Memory B cell (primary cell): ENCODE measurements at places on chromosomes 4 and X.

DNA sequence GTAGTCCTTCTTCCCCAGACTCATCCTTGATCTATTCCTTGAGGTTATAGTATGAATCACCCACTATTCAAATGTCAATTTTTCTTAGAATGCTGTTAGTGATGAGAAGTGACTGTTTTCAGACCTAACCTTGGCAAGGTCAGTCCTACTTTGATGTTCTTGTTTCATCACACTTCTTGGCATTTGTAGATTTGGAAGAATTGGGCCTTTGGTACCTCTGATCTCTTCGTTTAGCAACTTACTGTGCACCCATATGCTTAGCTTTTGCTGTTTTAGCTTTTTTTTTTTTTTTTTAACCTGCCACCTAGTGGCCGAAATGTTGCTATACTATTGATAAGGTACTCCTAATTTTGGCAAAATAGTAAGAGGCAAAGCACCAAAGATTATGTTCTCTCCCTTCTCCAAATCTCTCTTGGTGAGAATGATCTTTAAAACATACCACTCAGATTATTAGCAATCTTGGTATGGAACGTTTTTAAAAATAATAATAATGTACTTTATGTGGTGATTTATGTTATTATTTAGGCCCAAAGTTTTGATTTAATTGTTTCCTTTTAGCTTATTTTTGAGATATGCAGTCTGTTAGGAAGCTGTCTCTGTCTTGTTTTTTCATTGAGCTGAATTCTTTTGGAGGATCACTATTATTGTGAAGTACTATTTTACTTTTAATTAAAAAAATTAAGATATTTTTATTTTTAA, 16.6 kb downstream of the DCK start:
- peak overlapping the region; percentile 80 for H3K27ac ChIP-seq
- peak overlapping the region; percentile 39 for H3K4me3 ChIP-seq
- DNase-seq = peak; percentile 48
- H3K4me1 ChIP-seq = peaks cover 33% of the 10 kb centered on the region
- no peaks in the 10 kb centered on the region for H3K27me3 ChIP-seq
- peaks cover 20% of the 10 kb centered on the region for H3K36me3 ChIP-seq

DNA sequence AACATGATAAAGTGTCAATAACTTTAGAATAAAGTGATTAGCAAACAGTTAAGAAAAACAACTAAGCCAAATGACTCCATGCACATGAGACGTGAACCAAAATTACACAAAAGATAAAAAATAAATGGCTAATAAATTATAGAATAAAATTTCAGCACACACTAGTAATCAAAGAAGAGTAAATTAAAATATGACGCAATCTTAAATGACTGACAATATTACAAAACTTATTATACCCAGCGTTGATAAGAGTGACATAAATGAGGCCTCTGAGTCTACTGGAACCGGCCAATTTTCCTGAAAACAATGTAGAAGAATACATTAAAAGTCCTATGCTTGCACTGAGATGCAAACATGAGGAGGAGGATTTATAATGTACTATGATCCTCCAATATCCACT, 187.4 kb downstream of the DHX15 start:
- H3K4me3 ChIP-seq = no peak overlapping the region
- DNase-seq = no peak
- H3K36me3 ChIP-seq = no peaks in the 10 kb centered on the region
- no peak overlapping the region for H3K27ac ChIP-seq
- no peaks in the 10 kb centered on the region for H3K4me1 ChIP-seq

DNA sequence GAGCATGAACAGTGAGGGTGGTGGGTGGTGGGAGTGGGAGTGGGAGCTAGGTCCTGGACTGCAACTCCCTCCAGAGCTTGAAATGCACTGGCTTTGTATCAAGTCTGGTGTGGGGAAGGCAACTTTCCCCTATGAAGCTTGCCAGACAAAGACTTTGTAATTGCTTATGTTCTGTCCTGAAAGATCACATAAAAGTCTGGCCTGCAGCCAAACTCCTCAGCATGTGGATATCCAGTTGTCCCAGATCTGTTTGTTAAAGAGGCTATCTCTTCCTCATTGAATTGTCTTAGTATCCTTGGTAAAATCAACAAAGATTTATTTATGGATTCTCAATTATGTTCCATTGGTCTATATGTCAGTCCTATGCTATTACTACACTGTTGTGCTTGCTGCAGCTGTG, 607.9 kb downstream of the GLUD2 start:
- H3K36me3 ChIP-seq = no peaks in the 10 kb centered on the region
- no peak for DNase-seq
- no peaks in the 10 kb centered on the region for H3K27me3 ChIP-seq

DNA sequence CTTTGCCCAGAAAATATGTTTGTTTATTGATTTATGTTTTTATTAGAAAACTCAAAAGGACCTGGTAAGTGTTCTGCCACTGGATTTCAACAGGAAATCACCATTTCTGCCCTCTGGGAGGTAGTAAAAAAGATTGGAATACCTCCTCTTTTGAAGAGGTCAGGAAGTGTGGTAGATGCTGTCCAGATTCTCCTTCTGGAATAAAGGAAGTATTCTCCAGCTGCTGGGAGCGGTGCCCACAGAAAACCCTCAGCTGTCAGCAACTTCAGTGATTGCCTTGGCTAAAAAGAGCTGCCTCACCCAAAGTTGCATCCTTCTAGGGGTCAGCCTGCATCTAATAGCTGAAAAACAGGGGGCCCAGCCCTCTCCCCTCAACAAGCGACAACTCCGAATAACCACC, 13.8 kb upstream of the ZNF674 start:
- no peak overlapping the region for H3K4me3 ChIP-seq
- H3K27me3 ChIP-seq = peaks cover 7% of the 10 kb centered on the region
- H3K4me1 ChIP-seq = peaks cover 17% of the 10 kb centered on the region
- peaks cover 2% of the 10 kb centered on the region for H3K36me3 ChIP-seq

GRCh38 chr4:93373893-93374860, 454.4 kb upstream of the ATOH1 start:
- H3K27ac ChIP-seq = no peak overlapping the region
- H3K4me3 ChIP-seq = no peak overlapping the region
- no peaks in the 10 kb centered on the region for H3K4me1 ChIP-seq
- no peaks in the 10 kb centered on the region for H3K36me3 ChIP-seq
- H3K27me3 ChIP-seq = no peaks in the 10 kb centered on the region

GRCh38 chrX:69493193-69493592, 10.9 kb upstream of the NALF2 start:
- no peak for DNase-seq
- H3K4me1 ChIP-seq = no peaks in the 10 kb centered on the region
- H3K27ac ChIP-seq = no peak overlapping the region
- H3K36me3 ChIP-seq = no peaks in the 10 kb centered on the region
- H3K27me3 ChIP-seq = peaks cover 2% of the 10 kb centered on the region
- H3K4me3 ChIP-seq = no peak overlapping the region

DNA sequence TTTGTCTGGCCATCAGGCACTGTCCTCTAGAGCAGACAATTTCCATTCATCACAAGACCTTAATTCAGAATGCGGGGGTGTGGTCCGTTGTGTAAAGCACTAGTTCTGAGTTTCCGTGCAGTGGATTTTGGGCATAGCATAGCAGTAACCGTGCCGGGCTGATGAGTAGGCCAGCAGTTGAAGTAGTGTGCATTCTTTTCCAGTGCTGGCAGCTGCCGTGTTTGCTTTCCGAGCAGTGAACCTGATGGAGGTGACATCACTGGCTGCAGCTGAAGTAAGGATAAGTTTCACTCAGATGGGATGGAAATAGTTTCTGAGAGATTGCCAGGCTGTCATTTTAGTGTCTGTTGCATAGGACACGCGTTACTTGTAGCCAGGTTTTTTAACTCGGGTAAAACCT, 107.0 kb upstream of the STIM2 start:
- H3K4me3 ChIP-seq = no peak overlapping the region
- DNase-seq = no peak
- no peak overlapping the region for H3K27ac ChIP-seq
- no peaks in the 10 kb centered on the region for H3K27me3 ChIP-seq

- no peak for DNase-seq
- H3K27me3 ChIP-seq = no peaks in the 10 kb centered on the region
- H3K4me3 ChIP-seq = no peak overlapping the region
- H3K4me1 ChIP-seq = peaks cover 15% of the 10 kb centered on the region
Observed at GRCh38 chrX:119495734-119496726, 27.8 kb downstream of the SLC25A5 start.

GRCh38 chrX:68865300-68865699, 36.5 kb downstream of the EFNB1 start:
- no peaks in the 10 kb centered on the region for H3K27me3 ChIP-seq
- no peak overlapping the region for H3K27ac ChIP-seq
- DNase-seq = no peak
- no peak overlapping the region for H3K4me3 ChIP-seq
- H3K4me1 ChIP-seq = no peaks in the 10 kb centered on the region
- H3K36me3 ChIP-seq = no peaks in the 10 kb centered on the region

GRCh38 chr4:16206301-16206700, 20.0 kb downstream of the TAPT1 start:
- H3K4me1 ChIP-seq = peaks cover 14% of the 10 kb centered on the region
- H3K27ac ChIP-seq = no peak overlapping the region
- H3K36me3 ChIP-seq = peaks cover 13% of the 10 kb centered on the region
- no peak for DNase-seq
- no peaks in the 10 kb centered on the region for H3K27me3 ChIP-seq
- no peak overlapping the region for H3K4me3 ChIP-seq

- peaks cover 2% of the 10 kb centered on the region for H3K27me3 ChIP-seq
- no peaks in the 10 kb centered on the region for H3K4me1 ChIP-seq
- no peak overlapping the region for H3K27ac ChIP-seq
- no peak for DNase-seq
- H3K4me3 ChIP-seq = no peak overlapping the region
- no peaks in the 10 kb centered on the region for H3K36me3 ChIP-seq
Observed at GRCh38 chrX:134711135-134711921, 53.1 kb upstream of the PLAC1 start.
